Natural killer cell (primary cell): ENCODE measurements at places on chromosomes 2 and 18.
A peak's percentile ranks its signal among the peaks of the same experiment; 100 is the strongest.

- no peaks in the 10 kb centered on the region for H3K27me3 ChIP-seq
- no peak overlapping the region for H3K27ac ChIP-seq
- DNase-seq = no peak
- peaks cover 11% of the 10 kb centered on the region for H3K36me3 ChIP-seq
- H3K4me3 ChIP-seq = no peak overlapping the region
- peaks cover 19% of the 10 kb centered on the region for H3K4me1 ChIP-seq
Observed at GRCh38 chr18:75066021-75066880, 142.7 kb downstream of the PTGR3 start.

GRCh38 chr2:101146535-101146934 is 4.6 kb downstream of the TBC1D8 start:
- H3K4me3 ChIP-seq = no peak overlapping the region
- peaks cover 19% of the 10 kb centered on the region for H3K4me1 ChIP-seq
- no peaks in the 10 kb centered on the region for H3K36me3 ChIP-seq
- H3K27me3 ChIP-seq = peaks cover 34% of the 10 kb centered on the region
- no peak for DNase-seq

DNA sequence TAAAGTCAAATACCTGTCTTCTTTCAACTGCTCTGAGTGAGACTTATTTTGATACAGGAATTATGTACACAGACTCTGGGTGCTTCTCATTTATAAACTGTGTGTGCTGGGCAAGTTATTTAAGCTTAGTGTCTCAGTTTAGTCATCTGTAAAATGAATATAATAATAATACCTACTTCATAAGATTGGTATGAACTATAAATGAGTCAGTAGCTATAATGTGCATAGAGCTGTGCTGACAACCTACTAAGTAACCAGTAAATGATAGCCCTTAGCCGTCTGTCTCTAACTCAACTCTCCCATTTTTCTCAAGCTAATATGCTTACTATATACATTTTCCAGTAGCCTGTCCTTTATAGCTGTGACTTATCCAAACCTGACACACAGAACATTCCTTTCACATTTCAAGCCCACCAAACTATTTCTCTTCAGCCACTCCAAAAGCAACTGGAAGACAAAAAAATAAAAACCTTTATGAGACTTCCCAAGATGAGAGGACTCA is 319.8 kb downstream of the ETAA1 start:
- DNase-seq = no peak
- no peaks in the 10 kb centered on the region for H3K36me3 ChIP-seq
- H3K4me3 ChIP-seq = no peak overlapping the region
- no peaks in the 10 kb centered on the region for H3K27me3 ChIP-seq
- H3K4me1 ChIP-seq = no peaks in the 10 kb centered on the region
- no peak overlapping the region for H3K27ac ChIP-seq

DNA sequence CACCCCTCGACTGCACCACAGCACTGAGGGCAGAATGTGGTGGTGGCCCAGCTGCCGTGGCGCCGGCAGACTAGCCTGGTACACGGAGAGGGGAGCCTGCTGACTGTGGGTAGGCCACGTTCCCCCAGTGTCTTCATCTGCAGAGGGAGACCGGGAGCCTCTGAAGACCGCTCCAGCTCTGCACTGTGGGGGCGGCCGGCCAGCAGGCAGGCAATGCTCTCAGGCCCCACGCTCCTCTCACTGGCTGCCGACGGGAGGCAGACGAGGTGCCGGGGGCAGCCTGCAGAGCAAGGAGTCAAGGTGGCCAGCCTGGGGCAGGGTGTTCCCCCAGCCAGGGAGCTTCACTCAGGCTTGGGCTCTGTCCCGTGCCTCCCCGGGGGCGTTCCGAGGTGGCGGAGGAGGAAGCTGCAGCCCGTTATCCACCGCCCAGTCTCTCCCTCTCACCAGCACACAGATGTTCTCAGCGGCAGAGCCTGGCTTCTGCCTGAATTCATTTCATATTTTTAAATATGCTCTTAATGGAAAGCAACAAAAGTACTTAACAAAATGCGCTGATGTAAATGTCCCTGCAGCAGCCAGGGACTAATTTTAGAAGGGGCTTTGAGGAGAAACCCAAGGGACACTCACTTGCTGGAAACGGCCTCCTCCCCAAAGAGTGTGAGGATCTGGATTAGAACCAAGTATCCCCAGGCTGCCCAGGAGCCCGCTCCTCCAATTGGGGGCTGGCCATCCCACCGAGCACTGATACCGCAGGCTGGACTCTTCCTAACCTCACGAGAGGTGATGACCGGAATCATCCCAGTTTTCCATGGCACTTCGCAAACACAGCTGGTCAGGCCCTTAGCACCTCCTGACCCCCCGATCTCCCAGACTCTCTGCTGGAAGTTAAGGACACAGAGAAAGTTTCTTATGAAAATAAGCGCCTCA is 87.8 kb downstream of the HDAC4 start:
- H3K27ac ChIP-seq = no peak overlapping the region
- no peak overlapping the region for H3K4me3 ChIP-seq
- peaks cover 41% of the 10 kb centered on the region for H3K4me1 ChIP-seq
- H3K36me3 ChIP-seq = no peaks in the 10 kb centered on the region

DNA sequence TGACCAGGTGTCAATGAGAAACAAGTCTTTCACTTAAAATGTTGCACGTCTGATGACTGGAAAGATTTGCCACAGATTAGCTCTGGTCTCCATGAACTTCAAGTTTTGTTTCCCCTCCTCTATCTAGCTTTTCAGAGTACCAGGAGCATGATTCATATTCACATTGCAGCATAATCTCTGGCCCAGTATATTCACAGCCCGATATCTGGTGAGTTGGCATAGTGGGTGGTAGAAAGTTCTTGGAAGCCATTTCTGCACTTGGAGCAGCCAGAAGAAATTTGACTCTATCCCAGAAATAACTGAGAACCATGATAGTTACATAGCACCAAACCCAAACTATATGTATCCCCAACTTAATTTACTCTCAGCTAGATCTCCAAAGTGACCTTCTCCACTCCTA is 503.9 kb downstream of the PID1 start:
- DNase-seq = no peak
- no peaks in the 10 kb centered on the region for H3K36me3 ChIP-seq
- no peaks in the 10 kb centered on the region for H3K27me3 ChIP-seq

- H3K27me3 ChIP-seq = no peaks in the 10 kb centered on the region
- no peaks in the 10 kb centered on the region for H3K4me1 ChIP-seq
- no peak for DNase-seq
- H3K4me3 ChIP-seq = no peak overlapping the region
- no peak overlapping the region for H3K27ac ChIP-seq
Observed at GRCh38 chr2:95047629-95048510, 22.4 kb downstream of the MAL start.

DNA sequence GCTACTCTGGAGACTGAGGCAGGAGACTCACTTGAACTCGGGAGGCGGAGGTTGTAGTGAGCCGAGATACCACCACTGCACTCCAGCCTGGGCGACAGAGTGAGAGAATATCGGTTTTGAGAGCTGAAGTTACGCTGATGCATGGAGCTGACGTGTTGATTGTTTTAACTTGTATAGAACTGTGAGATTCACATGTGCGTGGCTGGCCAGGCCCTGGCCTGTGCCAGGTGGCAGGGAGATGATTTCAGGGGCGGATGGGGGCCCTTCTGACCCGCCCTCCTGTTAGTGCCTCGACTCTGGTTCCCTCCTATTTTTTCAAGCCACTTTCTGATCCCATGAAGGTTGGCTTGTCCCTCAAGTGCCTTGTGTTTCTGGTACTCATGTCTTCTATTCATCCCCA is 25.7 kb downstream of the GATA6 start:
- H3K4me3 ChIP-seq = no peak overlapping the region
- no peaks in the 10 kb centered on the region for H3K4me1 ChIP-seq

DNA sequence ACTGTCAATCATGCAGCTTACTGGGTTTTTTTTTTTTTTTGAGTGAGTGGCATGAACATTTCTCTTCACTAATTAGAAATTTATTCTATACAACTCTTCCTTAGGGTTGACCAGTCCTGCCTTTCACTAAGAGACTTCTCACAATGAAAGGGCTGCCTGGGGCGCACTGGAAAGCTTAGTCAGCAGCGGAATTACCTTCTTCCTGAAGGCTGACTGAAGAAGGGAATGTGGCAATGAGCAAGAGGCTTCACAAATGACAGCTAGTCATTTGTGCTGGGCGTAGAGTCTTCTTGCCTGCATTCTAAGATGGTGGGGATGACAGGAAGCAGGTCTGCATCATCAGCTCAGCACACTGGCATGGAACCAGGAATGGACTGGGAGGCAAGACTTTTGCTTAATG is 15.6 kb upstream of the SCN3A start:
- no peaks in the 10 kb centered on the region for H3K36me3 ChIP-seq
- no peak overlapping the region for H3K4me3 ChIP-seq
- no peak for DNase-seq
- H3K4me1 ChIP-seq = no peaks in the 10 kb centered on the region
- H3K27ac ChIP-seq = no peak overlapping the region

DNA sequence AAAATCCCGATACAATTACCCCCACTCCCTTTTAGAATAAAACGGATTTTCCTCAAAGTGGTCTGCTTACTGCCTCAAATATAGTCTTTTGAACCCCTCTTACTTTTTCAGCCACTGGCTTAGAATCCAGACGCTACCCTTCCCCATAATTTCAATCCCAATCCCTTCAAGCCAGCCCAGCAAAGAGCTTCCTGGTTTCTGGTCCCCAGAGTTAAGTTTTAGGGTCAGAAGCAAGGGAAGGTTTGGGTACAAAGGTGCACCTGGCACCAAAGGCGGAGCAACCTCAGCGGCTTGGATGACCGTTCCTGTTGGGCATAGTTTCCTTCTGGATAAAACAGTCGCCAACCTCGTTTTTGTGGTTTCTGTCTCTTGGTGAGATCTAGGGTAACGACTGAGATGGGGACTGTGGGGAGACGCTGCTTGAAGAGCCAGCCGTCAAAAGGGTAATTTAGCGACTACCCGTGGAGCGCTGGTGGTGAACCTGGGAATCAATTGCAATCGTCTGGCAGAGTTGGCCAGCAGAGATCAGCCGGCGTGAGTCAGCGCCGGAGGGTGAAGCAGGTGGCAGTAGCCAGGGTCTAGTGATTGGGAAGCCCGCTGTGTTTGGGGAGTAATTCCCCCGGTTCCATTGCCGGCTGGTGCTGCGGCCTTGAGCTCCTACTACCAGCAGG is 1.6 kb downstream of the FEV start:
- H3K27ac ChIP-seq = no peak overlapping the region
- peaks cover 52% of the 10 kb centered on the region for H3K27me3 ChIP-seq
- DNase-seq = no peak
- no peaks in the 10 kb centered on the region for H3K36me3 ChIP-seq

- no peaks in the 10 kb centered on the region for H3K27me3 ChIP-seq
- peaks cover 19% of the 10 kb centered on the region for H3K36me3 ChIP-seq
- H3K4me3 ChIP-seq = no peak overlapping the region
- DNase-seq = no peak
- peaks cover 62% of the 10 kb centered on the region for H3K4me1 ChIP-seq
- peak overlapping the region; percentile 21 for H3K27ac ChIP-seq
Observed at GRCh38 chr2:98503481-98504105, 58.9 kb downstream of the INPP4A start.

DNA sequence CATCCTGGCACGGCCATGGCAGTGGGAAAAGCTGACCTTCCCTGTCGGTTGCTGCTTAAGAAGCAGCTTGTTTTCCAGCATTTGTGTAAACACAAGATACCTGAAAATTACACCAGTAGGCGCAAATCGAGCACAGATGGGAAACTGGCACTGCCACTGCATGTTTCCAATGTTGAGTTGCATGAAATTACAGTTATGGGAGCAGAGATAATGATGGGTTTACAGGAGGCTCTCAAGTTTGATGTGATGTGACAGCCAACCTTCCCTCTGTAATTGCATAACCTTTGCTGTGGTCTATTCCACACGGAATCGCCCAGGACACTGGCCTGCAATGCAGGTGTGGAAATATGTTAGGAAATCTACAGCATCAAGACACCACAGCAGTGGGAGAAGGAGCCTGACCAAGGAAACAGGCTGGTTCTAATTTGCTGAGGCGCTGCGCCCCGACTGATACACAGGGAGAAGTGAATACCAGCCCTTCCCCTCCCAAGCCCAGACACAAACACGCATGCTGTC is 17.4 kb downstream of the GPR45 start:
- H3K27me3 ChIP-seq = no peaks in the 10 kb centered on the region
- DNase-seq = no peak
- H3K36me3 ChIP-seq = peaks cover 2% of the 10 kb centered on the region
- H3K4me1 ChIP-seq = no peaks in the 10 kb centered on the region
- H3K4me3 ChIP-seq = no peak overlapping the region
- H3K27ac ChIP-seq = no peak overlapping the region

- H3K4me1 ChIP-seq = no peaks in the 10 kb centered on the region
- no peak overlapping the region for H3K27ac ChIP-seq
- H3K36me3 ChIP-seq = no peaks in the 10 kb centered on the region
- H3K4me3 ChIP-seq = no peak overlapping the region
- DNase-seq = no peak
- H3K27me3 ChIP-seq = no peaks in the 10 kb centered on the region
Observed at GRCh38 chr2:38432820-38433606, 55.9 kb upstream of the ATL2 start.

- no peak overlapping the region for H3K4me3 ChIP-seq
- DNase-seq = no peak
- H3K36me3 ChIP-seq = no peaks in the 10 kb centered on the region
- peaks cover 4% of the 10 kb centered on the region for H3K4me1 ChIP-seq
- no peaks in the 10 kb centered on the region for H3K27me3 ChIP-seq
Observed at GRCh38 chr2:134685967-134686366, 32.8 kb downstream of the TMEM163 start.

DNA sequence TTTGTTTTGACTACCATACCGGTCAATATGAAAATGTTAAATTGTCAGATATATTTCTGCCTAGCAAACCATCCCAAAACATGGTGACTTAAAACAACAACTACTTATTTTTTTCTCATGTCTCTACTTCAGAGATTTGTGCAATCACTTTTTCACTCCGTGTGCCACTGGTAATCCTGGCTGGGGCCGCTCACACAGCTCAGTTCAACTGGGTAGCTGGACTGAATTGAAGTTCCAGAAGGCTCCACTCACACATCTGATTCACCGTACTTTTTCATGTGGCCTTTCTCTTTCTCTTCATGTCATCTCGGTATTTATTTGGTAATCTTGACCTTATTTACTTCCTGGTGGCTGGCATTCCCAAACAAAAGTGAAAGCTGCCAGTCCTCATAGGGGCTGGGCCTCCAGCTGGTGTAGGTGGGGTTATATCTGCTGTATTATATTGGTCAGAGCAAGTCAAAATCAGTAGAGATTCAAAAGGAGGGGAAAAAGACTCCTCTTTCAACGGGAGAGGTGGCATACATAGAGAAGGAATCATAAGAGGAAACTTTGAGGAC is 513.9 kb upstream of the NXPH2 start:
- H3K27ac ChIP-seq = no peak overlapping the region
- DNase-seq = no peak
- no peaks in the 10 kb centered on the region for H3K27me3 ChIP-seq
- H3K4me1 ChIP-seq = no peaks in the 10 kb centered on the region

- H3K36me3 ChIP-seq = no peaks in the 10 kb centered on the region
- H3K4me1 ChIP-seq = no peaks in the 10 kb centered on the region
- no peak for DNase-seq
- no peak overlapping the region for H3K27ac ChIP-seq
- H3K27me3 ChIP-seq = no peaks in the 10 kb centered on the region
Observed at GRCh38 chr2:172806493-172806892, 70.8 kb downstream of the RAPGEF4 start.
